CD4-positive, alpha-beta memory T cell (primary cell): ENCODE measurements at places on chromosomes 4 and X. TPM values are rescaled to one million over a fixed set of nuclear protein-coding genes. Genes with fewer than 3 reads are reported as not detected.

Gene PNMA5
- total RNA-seq: 0.29 TPM

Gene CCDC110
- total RNA-seq: 0.90 TPM

Gene TMEM156
- 19.3 TPM for total RNA-seq

Gene YY2
- total RNA-seq: 1.3 TPM

Gene CENPVL2
- total RNA-seq: not detected

Gene NXF3
- not detected for total RNA-seq

Gene UTP3
- 43.2 TPM for total RNA-seq

Gene LINC00632
- total RNA-seq: 16.2 TPM

Gene SERPINA7
- not detected for total RNA-seq

Gene PFKFB1
- 0.78 TPM for total RNA-seq

Gene JCHAIN
- not detected for total RNA-seq

Gene CSN1S1
- total RNA-seq: not detected

Gene PCDH7
- not detected for total RNA-seq

DNA sequence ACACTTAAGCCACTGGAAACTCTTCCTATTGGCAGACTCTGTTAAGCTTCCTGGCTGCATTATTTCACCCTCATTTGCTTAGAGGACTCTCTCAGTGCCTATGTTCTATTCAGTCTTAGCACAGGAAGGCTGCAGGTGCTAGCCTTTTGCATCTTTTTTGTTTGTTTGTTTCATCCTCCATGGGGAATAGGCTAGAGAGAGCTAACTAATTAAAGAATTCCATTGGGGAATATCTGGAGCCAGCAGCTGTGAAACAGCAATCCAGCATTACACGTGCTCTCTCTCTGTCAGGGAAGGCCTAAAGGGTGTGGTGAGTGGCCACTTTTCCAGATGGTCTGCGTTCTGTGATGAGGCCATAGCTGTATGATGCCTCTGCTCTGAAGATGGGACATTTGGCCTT lies 633.6 kb downstream of the SPRY1 start:
- DNase-seq: no peak

DNA sequence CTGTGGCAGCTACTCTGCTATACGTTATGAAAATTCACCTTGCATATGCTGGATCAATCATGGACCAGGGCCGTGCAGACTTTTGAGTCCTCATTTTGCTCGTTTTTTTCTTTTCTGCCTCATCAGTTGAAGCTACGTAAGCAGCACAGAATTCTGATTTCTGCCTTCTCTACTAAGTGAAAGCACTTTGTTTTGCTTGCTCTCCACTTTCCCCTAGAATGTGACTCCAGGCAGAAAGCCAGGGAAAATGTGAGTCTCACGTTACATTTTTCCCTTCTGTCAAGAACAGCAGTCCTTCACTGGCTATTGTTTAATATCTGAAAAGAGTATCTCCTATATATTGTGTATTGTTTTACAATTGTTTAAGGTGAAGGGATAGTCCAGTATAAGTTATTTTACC lies 1840.1 kb downstream of the PCDH7 start:
- DNase-seq: no peak

DNA sequence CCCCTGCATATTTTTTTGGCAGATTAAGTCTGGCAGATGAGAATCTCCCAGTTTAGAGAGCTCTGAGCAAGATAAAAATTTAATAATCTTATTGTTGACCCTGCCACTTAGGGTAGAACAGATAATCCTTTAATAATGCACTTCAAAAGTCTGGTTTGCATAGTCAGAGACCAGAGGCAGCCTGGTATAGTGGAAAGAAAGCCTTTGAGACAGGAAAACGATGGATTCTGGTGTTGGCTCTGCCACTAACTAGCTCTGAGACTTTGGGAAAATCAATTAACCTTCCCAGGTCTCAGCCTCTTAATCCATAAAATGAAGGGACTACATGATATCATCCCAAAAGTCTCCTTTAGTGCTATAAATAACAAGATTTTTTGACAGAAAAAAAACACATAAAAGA lies 824.5 kb downstream of the STIM2 start:
- DNase-seq: no peak

- DNase-seq: no peak
These were observed 4.7 kb upstream of the FAM241A start for GRCh38 chr4:112140536-112140935.

DNA sequence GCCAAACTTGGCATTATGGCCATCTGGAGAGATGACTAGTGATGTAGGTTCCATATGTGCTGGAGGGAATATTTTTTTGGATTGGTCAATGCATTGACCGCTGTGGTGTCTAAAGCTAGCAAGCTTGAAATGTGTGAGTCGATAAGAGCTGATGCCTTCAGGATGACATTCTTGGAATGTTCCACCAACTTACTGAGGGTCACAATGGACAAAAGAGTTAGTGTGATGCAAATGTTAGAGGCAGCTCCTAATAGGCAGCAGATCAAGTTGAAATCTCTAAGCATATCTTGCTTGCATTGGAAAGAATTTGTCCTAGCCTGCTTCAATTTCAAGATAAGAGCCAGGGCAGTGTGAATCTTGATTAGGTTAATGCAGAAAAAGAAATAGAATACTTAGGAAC lies 210.4 kb upstream of the AFF2 start:
- DNase-seq: no peak

DNA sequence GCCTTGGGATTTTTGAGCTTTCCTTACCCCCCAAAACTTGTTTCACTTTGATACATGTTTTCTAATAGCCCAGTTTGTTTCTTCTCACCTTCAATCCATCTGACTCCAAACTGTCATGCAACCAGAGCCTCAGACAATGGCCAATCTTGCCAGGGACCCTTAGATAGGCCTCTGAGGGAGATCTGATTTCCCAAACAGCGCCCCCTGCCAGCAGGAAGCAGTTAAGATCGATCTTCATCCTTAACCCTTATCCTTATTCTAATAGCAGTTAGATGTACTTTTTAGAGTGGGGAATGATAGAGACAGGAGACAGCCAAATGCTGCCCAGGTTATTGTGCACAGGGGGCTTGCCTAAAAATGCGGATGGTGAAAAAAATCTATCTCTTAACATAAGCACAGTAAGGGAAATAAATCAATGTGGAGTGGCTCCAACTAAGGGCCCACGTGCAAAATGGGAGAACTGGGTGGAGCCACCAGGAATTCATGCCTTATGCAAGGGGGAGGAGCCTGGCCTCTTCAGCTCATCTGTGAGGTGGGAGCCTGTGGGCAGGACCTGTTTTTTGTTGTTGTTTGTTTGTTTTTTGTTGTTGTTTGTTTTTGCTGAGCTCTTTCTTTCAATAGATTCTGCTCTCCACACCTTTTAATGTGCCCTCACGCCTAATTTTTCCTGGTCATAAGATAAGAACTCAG lies 833.6 kb upstream of the AGA start:
- DNase-seq: no peak

DNA sequence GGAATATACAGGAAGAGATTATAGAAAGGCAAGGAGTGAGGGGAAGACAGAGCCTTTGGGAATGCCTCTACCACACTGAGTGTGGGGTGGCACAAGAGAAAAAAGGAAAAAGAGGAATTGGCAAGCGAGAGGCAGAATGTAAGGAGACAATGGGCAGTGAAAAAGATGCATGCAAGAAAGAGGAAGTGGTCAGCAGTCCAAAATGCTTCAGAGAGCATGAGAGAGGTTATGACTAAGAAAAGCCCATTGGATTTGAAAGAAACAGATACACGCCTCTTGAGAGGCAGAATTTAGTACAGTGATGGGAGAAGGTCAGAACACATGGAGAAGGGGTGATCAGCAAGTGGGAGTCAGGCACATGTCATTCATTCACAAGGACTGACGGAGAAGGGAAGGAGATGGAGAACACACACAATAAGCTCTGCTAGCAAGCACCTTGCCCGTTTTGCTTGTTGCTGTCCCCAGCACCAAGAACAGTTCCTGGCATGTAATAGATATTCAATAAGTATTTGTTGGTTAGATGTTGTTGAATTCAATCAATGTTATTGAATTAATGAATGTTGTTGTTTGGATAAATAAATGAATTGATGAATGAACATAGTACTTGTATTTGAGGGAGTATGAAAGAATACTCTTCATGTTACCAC lies 6.3 kb downstream of the DCHS2 start:
- DNase-seq: no peak

- no peak for DNase-seq
These were observed 6.9 kb upstream of the HDAC6 start for GRCh38 chrX:48794911-48795515.

DNA sequence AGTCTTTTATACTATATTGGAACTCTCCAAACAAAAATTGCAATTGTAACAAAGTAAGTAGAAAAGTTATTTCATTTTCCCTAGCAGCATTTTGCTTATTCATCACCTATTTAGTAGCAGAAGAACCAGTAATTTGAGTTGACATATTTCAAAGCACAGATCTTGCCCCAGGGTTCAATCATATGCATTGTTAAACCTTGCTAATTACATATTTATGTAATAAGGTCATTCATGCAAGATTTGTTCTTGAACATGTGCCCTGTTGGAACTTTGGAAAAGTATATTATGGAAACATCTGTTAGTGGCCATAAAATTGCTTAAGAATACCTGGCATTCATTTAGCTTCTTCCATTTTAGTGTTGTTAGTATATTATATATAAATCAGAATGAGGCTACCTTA lies 191.7 kb downstream of the TLL1 start:
- DNase-seq: no peak

DNA sequence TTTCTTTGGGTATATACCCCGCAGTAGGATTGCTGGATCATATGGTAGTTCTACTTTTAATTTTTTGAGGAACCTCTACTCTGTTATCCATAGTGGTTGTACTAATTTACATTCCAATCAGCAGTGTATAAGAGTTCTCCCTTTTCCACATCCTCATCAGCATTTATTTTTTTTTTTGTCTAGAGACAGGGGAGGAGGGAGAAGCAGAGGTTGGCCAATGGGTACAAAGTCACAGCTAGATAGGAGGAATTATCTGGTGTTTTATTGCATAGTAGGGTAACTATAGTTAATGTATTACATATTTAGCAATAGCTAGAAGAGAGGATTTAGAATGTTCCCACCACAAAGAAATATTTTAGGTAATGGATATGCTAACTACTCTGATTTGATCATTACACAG lies 107.4 kb downstream of the TSPAN7 start:
- no peak for DNase-seq

- peak; percentile 70 for DNase-seq
These were observed at the start of gene PLXNA3 for GRCh38 chrX:154458116-154458953. PLXNA3 (plus strand) TSS chrX:154458281; CDS start chrX:154460184, 1,903 bp downstream.

DNA sequence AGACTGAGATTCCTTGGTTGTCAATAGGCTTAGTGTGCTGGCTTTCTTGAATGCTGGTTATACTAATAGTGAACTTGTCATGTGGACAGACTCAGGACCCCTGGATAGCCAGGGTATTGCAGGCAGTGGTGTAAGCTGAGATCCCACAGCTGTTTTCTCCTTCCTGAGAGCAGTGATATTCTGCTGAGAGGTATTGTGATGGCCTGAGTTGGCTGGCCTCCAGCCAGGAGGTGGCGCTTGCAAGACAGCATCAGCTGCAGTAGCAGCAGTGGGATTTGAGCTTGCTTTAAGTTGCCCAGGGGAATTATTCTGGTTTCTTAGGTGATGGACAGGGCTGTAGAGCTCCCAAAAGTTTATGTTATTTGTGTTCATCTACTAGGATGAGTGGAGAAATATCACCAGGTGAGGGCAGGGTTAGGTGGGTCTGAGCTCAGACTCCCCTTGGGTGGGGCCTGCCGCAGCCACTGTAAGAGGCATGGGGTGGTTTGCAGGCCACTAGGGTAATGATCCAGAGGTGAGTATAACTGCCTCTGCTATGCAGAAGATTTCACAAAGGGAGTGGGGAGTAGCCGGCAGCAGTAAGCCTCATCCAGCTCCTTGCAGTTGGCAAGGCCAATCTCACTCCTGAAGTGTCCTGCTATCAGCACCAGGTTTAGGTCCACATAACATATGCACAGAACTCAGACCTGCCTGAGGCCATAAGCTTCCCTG lies 66.2 kb downstream of the IL15 start:
- DNase-seq: no peak

DNA sequence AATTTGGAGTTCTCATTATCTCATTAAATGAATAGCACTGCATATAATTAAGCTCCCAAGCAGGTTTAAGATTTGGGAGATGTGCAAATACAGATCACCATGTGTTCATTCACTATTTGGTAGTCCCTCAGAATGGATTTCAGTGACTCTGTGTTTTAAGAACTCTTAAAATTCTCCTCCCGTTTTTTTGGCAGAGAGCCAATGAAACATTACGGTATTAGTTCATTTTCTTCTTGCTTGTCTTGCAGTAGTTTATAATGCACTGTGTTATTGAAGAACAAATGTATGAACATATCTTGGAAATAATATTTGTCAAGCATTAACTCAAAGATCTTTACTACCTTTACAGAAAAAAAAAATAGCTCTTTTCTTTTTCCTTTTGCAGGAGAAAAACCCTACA lies 32.7 kb downstream of the KLF3 start:
- DNase-seq: no peak

GRCh38 chrX:18353931-18354368 lies 538 bp downstream of the SCML2 start:
- DNase-seq: no peak

DNA sequence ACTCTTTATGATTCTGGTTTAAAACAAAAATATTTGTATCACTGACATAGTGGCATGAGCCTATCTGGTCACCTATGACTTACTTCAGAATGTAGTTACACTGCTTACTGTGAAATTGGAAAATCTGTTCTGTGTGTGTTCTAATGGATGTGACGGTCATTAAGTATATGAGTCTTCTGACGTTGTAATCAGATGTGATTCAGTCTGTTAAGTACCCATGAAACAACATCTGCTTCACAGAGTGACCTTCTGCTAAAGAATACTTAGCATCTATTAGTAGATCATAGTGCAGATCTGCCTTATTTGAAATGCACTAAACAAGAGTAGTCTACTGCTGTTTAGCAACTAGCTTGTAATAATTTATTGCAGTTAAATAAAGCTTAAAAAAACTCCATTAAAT lies 317.1 kb downstream of the DCTD start:
- DNase-seq: no peak

DNA sequence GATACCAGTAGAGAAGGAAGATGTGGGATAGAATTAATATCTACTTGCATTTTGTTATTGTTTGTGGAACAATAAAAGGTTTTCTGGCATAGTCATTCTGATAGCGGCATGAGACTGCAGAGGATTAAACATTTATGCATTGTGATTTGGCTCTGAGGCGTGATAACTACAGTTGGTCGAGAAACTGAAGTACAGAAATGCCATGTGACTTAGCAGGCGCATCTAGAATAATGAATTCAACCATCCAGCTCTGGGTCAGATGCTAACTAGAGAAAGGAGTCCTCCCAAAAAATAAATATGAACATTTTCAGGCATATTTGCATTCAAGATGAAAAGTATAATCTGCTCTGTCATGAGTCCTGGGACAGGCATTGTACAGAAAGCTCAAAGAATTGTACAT lies 62.8 kb downstream of the CCSER1 start:
- DNase-seq: no peak

- no peak for DNase-seq
These were observed 79.0 kb downstream of the RTL9 start for GRCh38 chrX:110437686-110438085.
